G401 (cell line): ENCODE measurements at places on chromosomes 11 and 22. TPM values are rescaled to one million over a fixed set of nuclear protein-coding genes. Genes with fewer than 3 reads are reported as not detected.

DNA sequence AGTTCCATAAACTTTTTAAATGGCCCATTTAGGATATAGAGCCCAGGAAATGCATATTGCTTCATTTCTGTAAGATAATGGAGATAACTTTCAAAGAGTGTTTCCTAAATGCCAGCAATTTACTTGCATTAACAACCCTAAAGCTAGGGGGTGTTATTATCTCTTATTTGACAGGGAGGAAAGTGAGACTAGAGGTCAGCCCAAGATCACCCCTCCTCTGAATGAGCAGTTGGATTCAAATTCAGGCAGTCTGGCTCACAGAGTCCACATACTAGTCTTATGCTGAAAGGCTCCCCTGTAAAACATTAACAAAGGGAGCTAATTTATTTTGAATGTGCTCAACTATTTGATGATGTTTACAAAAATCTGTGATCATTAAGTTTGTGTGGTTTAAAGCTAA, 49.9 kb upstream of the TRIM77 start:
- no peak for DNase-seq

DNA sequence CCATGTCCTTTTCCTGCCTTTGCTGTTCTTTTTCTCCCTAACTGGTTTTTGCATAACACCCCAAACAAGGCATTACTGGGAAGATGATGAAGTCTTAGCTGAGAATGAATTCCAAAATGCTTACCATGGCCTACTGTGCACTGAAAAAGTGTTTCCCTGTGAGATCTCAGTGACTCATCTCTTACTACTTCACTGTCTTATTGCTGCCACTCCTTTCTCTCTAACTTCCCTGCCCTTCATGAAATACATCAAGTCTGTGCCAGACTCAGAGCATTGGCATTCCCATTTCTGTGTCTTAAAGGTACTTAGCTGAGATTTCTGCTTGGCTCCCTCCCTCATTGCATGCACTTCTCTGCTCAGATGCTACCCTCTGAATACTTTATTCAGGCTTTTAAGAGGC, 49.1 kb upstream of the MUC15 start:
- no peak for DNase-seq

GRCh38 chr22:49008682-49009235, 818.9 kb downstream of the BRD1 start:
- DNase-seq: no peak

DNA sequence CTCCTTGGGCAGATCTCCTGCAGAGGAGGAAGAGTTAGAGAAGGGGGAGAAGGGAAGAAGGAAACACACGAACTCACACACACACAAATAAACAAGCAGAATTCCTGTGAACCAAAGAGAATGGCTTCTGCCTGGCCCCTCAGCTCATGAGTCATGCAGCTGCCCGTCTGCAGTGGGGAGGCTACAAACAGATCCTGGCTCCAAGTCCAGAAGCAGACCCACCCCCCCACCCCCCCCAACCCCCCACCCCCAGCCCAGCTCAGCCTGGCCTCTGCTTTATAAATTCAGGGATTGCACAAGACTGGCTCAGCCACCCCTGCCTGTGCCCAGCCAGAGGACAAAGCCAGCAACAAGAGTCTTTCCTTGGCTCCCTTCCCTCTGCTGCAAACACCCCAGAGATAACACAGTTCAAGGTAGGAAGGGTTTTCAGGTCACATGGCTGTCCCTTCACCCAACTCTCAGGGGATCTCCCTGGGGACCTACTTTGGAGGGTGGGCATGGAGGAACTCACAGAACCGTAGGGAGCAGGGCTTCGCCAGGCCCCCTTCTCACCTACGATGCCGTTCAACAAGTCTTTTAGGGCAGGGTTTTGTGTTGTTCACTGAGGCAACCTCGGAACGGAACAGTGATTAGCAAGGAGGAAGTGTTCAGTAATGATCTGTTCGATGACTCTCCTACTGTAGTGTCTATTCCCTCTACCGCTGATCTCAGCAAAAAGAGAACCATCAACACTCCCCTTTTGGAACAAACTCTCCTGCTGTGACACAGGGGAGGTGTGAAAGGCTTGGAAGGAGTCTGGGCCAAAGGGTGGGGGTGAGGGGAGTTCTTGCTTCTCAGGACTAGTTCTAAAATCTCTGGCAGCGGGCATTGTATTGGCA, 35.5 kb downstream of the RPL27A start:
- DNase-seq: no peak

GGTLC2 gene
- total RNA-seq: not detected in 2 replicates

SULT4A1 gene
- 5.5 and 9.5 TPM in 2 replicates for total RNA-seq

DNA sequence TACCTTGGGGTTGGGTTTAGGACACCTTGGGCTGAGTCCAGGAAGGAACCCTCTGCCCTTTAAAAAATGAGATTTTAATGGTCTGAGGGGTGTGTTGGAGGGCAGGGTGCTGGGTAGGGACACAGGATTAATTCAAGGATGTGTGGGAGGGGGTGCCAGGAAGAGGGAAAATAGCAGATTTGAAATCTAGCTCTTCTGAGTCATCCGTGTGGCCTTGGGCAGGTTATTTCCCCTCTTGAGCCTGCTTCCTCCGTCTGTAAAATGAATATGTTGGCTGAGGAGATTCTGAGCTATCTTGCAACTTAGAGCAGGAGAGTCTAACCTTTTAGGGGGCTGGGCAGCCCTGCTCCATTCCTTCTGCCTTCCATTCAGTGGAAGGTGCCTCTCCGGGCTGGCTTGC, 3.0 kb downstream of the TSPAN18 start:
- DNase-seq: no peak

PHLDA2 gene
- total RNA-seq: 2.2 and 3.1 TPM in 2 replicates
